ENCODE measurements at places on chromosomes 2 and 18.

DNA sequence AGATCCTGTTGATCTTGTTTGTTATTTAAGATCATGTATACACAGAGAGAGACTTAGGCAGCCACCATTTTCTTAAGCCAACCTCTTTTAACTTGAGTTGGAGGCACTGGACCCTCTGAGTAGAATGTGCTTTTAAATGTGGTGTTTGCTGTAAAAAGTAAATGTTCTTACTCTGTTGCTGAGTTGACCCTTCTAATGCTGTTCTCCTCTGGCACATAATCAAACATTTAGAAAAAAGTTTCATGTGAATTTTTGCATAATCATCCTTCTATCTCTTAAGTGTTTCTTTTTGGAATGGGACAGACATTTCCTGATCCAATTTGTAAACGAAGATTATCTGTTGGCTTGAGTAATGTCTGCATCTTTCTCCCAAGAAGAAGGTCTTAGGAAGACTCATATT, 255.1 kb upstream of the ETAA1 start:
- DNase-seq, result no peak

- peak; percentile 18 for DNase-seq
Measured at GRCh38 chr2:46615986-46616485, 136.7 kb downstream of the TMEM247 start.

DNA sequence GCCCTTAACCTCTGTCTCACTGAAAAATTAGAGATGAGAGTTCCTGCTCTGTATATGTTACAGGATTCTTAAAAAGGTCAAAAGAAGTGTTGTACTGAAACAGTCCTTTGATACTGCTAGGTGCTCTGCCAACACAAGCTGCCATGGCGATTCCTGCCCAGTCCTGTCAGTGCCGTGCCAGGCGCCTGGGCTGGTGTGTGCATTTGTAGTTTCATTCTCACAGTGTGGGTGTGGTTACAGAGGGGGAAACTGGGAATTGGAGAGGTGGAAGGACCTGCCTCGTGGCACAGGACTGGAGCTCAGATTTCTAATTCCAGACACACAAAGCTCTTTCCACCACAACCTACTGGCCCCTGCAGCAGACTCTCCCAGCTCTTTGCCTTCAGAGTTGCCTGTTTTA, 122.3 kb upstream of the RAB6C start:
- no peak for DNase-seq

DNA sequence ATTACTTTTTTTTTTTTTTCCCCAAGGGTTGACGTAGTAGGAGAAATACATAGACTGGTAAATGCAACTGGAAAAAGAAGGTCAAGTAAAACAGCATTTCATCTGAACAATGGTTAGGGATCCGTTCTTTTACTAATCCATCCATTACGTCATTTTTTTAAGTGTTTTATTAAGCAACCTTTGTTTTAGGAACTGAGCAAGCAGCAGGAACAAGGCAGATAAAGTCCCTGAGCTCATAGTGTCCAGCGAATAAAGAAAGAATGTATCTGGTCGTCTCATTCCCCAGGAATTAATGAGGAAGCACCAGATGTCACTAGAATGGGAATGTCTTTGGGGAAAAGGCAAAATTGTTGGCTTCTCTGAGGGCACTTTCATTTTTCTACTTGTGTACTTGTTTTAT, 842.4 kb downstream of the TDRD15 start:
- DNase-seq, result no peak

DNA sequence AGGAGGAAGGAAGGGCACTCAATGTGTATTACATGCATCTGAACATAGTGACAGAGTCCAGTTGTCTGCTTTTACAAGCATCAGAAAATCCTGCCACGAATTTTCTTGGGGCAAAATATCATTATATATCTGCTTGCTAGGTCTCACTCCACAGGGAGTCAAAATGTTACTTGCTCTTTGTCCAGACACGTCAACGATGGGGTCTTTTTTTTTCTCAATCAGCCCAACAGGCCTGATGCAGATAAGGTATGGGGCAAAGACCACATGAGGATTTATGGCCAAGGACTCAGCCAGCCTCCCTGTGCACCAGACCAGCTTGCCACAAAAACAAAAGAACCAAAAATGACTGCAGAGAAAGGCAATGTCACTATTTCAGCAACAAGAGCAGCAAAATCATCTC, 323.4 kb upstream of the PKDCC start:
- no peak for DNase-seq

- no peak for DNase-seq
Measured at GRCh38 chr2:172106108-172106961, 3.6 kb upstream of the DLX2 start.

GRCh38 chr2:50535971-50536759, 495.8 kb downstream of the NRXN1 start:
- DNase-seq, result no peak

DNA sequence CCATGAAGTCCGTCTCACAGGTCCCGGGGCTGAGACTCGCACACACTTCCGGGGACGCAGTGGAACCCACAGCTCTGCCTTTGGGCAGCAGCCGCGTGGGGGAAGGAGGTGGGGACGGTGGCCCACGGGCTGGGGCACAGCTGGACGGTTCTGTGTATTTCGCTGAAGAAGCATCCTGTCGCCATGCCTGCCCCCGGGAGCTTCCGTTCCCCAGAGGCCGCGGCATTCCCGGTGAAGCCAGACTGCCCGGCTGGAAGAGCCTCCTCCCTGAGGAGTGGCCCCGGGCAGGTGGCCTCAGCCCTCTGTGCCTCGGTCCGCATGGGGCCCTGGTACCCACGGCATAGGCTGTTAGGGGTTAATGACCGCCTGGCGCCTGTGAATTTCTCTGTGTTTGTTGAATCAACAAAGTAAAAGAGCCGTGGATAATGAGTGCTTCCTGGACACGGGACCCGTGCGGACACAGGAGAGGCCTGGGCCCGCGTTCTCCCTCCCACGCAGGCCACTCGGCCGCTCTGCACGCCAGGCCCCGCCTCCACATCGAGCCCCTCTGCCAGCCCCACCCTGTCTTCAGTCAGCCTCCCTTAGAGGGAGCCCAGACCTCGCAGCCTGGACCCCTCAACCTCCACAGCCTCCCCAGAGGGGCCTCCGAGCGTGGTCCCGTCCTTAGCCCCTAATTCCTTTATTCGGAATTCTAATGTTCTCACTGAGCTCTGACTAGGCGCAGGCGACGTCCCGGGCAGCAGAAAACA, 51.0 kb downstream of the KCNG2 start:
- DNase-seq, result no peak

- DNase-seq, result no peak
Measured at GRCh38 chr2:113083296-113083695, 15.5 kb downstream of the IL1F10 start.

DNA sequence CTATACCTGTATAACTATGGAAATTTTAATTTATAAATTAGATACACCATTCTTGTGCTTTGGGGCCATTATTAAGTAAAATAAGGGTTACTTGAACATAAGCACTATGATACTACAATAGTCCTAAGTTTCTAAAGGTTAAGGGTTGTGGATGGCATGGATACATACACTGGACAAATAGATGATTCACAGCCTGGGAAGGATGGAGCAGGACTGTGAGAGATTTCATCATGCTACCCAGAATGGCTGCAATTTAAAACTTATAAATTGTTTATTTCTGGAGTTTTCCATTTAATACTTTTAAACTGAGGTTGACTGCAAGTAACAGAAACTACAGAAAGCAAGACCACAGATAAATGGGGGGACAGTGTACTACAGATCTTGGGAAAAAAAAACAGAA, 295.8 kb upstream of the ZNF804A start:
- DNase-seq, result no peak

DNA sequence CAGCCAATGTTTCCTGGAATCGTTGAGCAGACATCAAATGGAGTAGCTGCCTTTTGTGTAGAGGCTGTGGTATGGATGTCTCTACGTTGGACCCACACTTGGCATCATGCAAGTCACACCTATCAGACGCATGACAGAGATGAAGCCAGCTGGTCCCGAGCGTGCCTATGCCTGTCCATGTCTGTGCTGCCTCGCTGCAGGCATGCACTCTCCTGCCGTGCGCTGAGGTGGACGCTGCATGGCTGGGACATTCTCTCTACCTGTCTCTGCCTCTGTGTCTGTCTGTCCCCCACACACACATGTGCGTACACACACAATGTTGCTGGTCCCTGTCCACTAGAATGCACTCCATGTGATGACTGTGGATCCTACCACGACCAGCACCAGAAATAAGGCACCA, 514.2 kb upstream of the MYT1L start:
- DNase-seq, result no peak

DNA sequence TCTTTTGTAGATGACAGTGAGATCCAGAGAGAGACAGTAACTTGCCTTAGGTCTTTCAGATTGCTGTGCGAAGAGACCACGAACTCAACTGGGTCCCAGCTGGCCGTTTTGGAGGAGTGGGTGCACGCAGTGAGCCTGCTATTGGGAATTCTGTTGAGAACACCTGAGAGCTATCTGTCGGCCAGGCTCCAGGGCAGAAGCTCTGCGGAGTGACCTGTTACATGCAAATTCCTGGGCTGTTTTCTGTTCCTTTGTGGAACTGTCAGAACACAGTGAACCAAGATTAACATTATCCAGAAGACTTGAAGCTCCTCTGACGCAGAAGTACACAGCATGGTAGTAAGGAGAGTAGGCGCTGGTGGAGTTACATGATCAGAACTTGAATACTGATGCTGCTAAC, 99.5 kb upstream of the LMAN1 start:
- no peak for DNase-seq

DNA sequence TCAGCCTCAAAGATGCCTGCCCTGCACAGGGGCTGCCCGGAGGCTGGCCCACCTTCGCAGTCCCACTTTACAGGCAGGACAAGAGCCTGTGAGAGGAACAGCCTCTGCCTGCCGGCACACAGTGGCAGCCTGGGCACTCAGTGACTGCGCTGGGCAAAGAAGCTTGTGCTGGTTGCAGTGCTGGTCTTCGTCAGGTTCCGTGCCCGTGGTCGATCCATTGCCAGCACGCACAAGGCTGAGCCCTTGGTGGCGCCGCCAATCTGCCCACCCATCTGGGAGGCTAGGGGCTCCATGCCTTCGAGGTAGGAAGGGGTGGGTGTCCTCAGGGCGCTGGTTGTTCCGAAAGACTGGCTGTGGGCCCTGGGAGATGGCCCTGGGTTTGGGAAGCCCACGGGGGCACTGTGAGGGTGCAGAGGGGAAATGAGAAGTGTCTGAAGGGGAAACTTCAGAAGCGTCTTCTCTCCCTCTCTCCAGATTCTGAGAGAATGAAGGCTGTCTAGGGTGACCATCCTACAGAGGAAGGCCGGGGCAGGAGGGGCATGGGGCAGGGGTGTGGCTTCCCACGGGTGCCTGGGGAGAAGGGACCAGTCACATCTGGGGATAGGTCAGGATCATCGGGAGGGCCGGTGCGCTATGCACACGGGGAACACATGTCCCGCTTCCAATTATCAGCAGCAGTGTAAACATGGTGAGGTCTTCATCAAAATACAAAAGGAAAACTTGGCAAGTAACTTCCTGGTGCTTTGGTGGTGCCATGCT, 49.1 kb upstream of the HS6ST1 start:
- DNase-seq, result no peak

DNA sequence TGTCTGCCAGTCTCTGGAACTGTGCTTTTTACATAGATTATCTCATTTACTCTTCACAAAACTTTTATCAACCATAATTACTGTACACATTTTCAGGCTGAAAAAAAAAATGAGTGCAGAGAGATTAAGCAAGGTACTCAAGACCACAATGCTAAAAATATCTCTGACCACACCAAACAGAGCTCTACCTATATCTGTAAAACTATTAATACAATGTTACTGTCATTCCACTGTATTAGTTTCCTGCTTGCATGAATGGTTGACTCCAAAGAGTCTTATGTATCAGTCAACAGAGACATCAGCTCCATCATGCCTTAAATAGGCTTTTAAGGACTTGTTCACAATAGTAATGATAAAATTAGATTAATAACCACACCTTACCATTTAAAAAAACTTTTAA, 134.7 kb upstream of the CCDC150 start:
- DNase-seq, result no peak

GRCh38 chr18:22088029-22088428, 81.4 kb upstream of the GATA6 start:
- no peak for DNase-seq

DNA sequence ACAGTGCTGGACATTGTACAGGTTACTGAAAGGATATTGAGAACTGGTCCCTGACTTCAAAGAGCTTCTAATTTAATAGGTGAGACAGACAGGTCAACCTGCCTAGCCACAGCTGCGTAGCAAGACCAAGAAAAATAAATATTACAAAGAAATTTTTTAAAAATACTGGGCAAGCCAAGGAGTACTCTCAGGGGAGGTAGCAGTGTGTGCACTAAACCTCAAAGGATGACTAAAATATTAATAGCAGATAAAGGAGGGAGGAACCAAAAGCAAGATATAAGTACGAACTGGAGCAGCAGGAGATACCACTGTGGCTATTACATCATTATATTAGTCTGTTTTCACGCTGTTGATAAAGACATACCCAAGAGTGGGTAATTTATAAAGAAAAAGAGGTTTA, 14.9 kb downstream of the SCG2 start:
- DNase-seq, result no peak

DNA sequence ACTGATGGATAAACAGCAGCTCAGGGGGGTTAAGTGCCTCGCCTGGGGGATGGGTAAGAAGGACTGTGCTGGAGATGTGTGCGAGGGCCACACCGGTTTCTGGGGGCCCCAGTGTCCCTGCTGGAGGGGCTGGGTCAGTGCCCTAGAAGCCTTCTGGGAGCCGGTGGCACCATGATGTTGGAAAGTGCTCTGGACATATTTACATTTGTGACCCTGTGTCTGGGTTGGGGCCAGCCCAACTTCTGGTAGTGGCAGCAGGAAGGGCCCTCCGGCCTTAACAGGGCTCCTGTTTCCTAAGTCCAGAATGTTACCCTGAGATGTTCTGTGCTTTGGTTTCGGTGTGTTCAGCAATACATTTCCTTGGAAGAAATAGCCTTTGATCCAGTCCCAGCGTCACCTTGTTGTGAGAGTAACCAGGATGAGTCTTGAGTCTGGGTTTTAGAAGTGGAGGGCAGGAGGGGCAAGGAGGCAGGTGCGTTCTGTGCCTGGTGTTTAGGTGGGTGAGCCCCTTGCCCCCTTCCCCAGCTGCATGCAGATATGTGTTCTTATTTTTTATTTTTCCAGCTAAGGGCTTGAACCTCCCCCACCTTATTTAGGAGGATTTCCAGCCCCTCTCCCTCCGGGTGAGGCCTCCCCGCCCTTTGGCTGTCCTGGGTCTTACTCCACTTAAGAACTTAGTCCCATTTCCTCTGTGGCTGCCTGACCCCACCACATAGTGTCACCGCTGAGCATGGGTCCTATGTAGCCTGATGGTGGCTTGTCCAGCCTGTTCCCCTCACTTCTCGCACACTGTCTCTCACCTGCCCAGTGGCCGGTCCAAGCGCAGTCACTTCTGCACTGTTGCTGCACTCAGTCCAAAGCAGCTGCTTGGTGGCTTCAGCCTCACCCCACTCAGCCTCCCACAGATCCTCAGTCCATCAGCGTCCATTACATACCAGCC, 132.7 kb upstream of the HS6ST1 start:
- no peak for DNase-seq

GRCh38 chr2:137969418-137969765, 5.1 kb downstream of the HNMT start:
- DNase-seq, result no peak

- DNase-seq, result no peak
Measured at GRCh38 chr2:11248-11941, 34.9 kb downstream of the FAM110C start.

- no peak for DNase-seq
Measured at GRCh38 chr18:74949611-74950010, 259.3 kb downstream of the PTGR3 start.

Data from stimulated activated CD4-positive, alpha-beta T cell treated with anti-CD3 and anti-CD28 coated beads, TNF-alpha, amount 100 ng/mL, for 1 hour (primary cell).